ENCODE measurements at places on chromosomes 16 and 17.

DNA sequence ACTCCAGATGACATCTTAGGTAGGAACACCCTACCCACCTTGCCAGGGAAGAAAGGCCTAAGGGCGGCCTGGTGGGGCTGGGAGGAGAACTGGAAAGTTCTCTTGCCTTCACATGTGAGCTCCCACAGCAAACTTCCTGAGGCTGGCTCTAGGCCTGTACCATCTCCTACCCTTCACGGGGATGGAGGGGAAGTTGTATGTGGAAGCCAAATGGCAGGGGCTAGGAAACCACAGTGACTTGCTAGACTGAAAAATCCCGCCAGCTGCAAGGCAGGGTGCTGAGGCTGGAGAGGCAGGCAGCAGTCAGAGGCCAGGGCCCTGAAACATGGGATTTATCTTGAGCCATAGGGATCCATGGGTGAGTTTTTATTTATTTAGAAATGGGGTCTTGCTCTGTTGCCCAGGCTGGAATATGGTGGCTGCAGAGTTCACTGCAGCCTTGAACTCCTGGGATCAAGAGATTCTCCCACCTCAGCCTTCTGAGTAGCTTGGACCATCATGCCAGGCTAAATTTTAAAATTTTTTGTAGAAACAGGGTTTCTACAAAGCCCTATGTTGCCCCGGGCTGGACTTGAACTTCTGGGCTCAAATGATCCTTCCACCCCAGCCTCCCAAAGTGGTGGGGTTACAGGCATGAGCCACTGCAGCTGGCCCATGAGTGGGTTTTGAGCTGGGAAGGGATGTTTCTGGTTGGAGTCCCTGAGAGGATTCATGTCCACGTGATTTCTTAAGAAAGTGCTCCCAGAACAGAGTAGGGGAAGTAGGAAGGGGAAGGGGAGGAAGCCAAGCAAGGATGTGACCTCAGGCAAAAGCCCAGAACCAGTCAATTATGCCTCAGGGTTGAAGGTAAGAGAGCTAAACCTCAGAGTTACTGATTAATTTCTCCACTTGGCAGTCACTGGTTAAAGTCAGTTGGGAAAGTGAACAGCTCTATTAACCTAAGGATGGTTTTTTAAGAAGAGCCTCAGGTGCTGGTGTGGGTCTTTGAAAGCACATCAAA lies 4.0 kb upstream of the KAT8 start:
- no peak for DNase-seq

DNA sequence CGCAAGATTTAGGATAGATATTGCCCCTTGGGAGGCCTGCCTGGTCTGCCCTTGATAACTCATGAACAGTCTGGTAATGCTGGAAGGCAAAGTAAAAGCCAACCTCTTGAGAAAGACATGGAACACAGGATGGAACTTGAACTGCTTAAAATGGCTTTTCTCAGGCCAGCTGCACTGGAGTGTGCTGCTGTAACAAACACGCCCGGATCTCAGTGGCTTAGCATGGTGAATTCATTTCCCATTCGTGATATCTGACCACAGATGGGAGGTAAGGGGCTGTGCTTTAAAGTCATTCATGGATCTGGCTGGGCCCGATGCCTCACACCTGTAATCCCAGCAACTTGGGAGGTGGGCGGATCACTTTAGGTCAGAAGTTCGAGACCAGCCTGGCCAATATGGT lies 113.2 kb downstream of the WWOX start:
- no peak for DNase-seq

DNA sequence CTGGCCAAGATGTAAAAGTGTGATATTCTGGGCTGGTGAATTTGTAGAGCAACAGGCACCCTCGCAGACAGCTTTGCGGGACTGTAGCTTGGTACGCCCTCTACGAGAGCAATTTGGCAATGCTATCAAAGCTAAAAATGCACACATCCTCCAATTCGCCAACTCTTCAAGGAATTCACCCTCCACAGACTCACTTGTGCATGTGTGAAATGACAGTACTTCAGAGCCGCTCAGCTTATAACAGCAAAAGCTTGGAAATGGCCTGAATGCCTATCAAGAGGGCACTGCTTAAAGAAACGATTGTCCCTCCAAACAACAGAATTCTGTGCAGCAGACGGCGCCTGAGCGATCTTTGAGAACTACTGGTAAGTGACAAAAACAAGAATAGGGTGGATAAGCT lies 130.8 kb downstream of the SDK2 start:
- DNase-seq: no peak

DNA sequence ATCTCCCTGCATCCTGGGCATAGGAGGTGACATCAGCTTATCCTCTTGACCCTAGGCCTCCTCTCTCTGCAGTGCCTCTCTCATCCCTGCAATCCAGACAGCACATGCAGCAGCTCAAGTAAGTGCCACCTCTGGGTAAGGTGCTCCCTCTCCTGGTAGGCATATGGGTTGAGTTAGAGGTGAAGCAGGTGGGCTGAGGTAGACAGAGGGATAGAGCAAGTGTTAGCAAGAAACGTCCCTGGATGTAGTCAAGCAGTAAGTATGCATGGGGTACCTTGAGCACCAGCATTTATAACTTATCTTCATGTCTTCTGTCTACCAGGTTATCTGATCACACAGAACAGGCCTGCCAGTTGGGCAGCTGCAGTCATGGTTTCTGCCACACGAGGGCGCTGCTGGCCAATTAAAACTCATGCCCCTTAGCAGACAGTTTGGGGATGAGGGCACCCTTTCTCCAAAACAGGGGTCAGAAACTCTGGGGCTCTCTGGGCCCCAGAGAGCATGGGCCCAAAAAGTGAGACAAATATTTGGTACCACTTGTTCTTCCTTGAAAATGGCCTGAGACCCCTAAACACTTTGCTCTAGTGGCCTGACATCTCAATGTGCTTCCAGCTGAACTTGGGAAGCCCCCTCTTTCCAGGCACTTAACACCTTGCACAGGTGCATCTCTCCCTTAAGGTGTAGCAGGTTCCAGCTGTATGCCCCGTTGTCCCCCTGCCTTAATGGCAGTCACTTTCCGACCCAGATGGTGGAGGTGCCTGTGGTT lies 59.8 kb downstream of the NEUROD2 start:
- peak; percentile 75 for DNase-seq

GRCh38 chr16:74462361-74462760 lies 41.1 kb upstream of the CLEC18B start:
- DNase-seq: no peak

- peak; percentile 51 for DNase-seq
These were observed 13.6 kb upstream of the PPM1D start for GRCh38 chr17:60586288-60586974.

Measured in A549 (cell line).